HepG2 (cell line): ENCODE measurements at places on chromosomes 4 and X. TPM values are rescaled to one million over a fixed set of nuclear protein-coding genes. Genes with fewer than 3 reads are reported as not detected.

- no peak for DNase-seq
Observed at GRCh38 chr4:31069151-31069550, 349.0 kb downstream of the PCDH7 start.

The PABPC4L gene
- total RNA-seq, result not detected in 2 replicates

The RRH gene
- 0.07 and 0.22 TPM in 2 replicates for total RNA-seq

DNA sequence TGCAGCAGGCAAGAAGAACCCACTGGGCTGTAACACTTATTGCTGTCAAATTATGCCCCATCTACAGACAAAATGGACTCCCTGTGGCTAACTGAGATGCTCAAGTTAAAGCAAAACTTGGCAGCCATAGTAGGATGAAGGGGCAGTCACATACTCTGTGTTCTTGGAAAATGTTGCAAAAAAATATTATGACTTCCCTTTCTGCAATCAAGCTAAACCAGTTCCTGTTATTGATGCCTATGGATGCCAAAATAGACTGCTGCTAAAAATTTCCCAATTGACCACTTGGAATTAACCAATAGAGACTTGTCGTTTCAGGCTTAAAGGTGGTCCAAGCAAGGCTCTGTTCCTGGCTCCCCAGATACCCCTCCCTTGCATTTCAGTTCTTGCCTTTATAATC is 49.5 kb downstream of the IQCM start:
- DNase-seq, result no peak
